ENCODE measurements at places on chromosomes 4 and X.

DNA sequence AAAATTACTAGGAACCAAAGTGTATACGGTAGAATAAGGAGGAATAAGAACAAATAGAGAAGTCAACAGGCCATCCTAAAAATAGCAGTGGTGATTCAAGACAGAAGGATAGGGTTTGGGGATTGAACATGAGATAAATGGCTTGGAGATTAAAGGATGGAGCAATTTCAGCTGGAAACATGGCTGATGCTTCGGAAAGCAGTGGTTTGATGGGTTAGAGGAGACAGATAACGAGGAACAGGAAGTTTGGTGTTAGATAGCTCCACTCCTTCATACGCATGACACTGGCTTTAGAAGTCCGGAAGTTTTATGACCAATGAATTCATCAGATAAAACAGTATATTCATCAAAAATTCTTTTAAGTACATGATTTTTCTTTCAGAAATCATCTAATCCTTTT, 70.8 kb upstream of the GALNTL6 start:
- DNase-seq = no peak

DNA sequence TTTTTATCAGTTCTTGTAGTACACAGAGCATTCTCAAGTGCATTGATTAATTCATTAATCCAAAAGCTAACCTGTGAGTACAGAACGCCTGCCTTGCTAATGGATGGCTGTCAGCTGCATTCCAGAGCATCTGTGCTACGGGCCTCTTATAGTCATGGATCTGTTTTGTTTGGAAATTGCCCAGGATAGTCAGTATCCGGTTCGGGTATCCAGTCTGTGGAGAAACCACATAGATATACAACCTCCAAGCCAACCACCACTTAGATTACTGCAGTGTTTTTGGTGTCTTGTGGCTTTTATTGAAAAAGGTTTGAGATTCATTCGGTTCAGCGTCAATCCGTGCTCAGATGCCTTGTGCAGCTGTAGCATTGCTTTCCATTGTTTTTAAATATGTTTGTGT, 4.0 kb downstream of the LAP3 start:
- no peak for DNase-seq

GRCh38 chrX:11341274-11342201, 48.3 kb downstream of the AMELX start:
- DNase-seq = peak; percentile 89

GRCh38 chr4:86741846-86742245, 107.3 kb downstream of the SLC10A6 start:
- DNase-seq = no peak

DNA sequence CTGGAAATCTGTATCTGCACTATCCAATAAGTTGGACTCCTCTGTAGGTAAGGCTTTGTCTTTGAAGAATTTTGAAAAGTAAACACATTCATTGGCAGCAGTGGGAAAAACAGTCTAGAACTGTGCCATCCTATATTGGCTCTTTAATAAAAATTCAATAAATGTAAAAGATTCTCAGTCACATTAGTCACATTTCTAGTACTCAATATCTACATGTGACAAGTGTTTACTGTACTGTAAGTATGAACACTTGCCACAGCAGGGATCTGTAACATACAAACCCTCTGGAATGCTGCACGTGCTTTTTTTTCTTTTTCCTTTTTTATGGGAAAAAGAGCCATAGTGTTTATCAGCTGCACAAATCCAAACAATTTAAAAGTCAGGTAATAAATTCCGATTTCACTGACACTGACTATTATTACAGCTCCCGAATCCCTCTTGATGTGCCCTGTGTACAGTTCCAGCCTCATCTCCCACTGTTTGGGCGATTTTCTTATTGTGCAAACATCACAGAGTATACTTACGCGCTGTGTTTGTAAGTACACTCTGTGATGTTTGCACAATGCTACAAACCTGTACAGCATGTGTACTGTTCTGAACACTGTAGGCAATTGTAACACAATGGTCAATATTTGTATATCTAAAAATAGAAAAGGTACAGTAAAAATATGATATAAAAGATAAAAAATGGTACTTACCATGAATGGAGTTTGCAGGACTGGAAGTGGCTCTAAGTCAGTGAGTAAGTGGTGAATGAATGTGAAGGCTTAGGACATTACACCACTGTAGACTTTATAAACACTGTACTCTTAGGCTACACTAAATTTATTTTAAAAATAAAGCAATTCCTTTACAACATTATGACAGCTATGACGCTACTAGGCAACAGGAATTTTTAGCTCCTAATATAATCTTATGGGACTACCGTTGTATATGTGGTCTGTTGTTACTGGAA, 8.7 kb downstream of the PYURF start:
- no peak for DNase-seq

GRCh38 chrX:81304563-81304962, 102.7 kb downstream of the SH3BGRL start:
- DNase-seq = no peak

DNA sequence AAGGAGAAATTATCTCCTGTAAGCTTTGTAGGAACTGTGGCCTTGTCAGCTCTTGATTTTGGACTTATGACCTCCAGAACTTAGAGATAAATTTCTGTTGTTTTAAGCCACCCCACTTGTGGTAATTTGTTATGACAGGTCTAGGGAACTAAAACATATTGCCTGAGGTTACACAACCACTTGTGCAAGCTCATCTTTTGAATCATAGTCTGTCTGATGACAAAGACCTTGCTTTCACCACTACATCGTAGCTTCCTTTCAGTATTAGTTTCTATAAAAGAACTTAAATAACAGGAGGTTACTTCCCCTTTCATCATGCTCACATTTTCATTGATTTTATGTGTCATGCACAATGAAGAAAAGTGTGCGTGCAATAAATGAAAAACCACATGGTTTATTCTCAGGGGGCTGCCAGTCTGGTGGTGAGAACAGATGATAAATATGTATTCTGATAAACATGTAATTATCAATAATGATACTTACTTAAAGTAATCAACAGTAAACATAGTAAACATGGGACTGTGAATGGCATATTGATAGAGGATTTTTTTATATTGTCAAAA, 690.0 kb upstream of the HS3ST1 start:
- DNase-seq = no peak

DNA sequence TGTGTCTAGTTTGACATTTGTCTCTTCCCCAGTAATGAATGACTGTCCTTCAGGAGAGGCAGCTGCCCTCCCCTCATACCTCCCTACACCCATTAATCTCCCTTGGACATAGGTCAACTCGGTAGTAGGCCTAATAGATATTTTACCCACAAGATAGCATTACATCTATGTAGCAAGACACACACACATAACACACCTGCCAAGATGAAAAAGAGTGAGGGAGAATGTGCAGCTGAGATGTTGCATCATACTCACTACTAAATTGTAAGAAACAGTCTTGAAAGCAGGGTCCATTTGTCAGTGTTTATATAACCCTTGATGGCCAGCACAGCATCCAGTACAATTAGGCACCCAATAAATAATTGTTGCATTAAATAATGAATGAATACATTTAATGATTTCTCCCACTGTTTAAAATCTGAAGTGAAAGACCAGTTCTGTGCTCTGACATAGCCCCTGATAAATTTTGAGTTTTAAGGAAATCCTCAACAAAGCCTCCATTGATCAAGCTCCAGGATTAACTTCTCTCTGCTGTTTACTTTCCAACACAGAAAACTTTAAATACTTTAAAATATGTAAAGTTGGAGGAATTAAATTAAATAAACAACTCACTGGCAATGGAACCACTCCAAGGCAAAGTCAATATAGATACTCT, 440.8 kb upstream of the RASGEF1B start:
- DNase-seq = no peak

DNA sequence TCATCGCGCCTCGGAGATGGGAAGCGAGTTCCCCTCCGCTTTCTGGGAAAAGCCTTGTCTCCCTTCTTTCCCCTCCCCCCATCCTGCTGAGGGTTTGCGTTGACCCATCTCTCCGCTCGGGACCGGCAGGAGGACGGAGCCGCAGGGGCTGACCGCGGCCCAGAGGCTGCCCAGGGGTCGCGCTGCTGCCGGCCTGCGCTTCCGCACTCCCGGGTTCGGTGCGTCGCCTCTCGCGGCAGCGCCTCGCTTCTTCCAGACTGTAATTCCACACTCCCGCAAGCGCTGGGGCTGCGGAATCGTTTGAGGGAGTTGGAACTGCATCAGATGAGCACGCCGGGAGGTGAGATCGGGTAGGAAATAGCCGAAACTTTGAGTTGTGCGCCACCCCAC, 88.3 kb downstream of the BCOR start:
- no peak for DNase-seq

DNA sequence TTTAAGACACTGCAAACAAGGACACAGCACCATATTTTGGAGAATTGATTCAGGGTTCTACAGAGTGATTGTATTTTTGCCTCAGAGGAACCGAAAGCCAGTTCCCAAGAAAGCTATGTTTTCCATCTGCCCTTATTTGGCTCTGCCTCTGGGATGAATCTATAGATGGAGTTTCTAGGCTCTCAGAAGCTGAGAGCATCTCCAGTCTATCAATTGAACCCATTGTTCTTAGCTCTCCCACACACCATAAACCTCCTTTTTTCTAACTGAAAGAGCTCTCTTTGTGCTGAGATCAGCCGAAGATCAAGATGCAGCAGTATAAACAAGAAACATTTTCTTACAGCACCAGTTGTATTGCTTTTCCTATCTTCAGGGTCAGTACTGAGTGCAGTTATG, 16.9 kb downstream of the PLP1 start:
- DNase-seq = peak; percentile 92

DNA sequence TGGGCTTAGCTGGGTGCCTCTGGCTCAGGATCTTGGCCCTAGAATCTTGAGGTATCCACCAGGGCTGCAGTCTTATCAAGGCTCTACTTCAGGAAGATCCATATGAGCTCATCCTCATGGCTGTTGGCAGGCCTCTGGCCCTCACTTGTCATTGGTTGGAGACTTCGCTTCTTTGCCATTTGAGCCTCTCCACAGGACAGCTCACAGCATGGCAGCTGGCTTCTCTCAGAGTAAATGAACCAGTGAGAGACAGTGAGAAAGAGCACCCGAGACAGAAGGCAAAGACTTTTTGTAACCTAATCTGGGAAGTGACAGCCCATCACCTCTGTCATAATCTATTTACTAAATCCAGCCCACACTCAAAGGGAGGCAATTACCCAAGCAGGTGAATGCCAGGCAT, 236.8 kb downstream of the GPAT3 start:
- no peak for DNase-seq

DNA sequence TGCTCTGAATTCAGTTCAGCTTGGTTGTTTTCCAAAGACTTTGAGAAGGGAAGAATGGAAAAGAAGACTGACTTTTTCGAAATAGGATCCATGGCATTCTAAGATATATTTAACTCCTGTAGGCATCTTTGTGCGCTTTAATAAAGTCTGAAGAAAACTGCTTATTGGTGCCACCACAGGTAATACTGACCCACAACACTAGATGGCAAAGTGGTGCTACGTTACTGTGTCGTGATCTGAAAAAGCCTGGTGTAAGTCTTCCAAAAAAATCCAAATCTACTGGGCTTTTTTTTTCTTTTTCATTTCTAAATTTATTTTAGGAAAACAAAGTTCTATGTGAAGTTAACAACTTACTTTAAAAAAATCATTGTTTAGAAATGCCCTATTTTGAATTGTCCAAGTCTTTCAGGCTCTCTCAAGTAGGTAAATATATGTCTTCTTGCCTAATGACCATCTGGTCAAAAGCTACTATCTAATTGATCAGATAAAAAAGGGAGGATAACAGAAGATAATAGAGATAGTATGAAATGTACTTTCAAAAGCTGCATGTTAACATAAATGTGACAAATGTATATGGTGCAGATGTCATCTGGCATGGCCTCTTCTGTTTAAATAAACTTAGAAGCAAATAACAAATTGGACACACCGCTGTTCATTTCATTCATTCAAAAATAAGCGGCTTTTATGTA, 47.0 kb upstream of the MID1IP1 start:
- peak; percentile 19 for DNase-seq

- DNase-seq = no peak
These were observed 68.6 kb downstream of the RGS12 start for GRCh38 chr4:3361406-3361805.

DNA sequence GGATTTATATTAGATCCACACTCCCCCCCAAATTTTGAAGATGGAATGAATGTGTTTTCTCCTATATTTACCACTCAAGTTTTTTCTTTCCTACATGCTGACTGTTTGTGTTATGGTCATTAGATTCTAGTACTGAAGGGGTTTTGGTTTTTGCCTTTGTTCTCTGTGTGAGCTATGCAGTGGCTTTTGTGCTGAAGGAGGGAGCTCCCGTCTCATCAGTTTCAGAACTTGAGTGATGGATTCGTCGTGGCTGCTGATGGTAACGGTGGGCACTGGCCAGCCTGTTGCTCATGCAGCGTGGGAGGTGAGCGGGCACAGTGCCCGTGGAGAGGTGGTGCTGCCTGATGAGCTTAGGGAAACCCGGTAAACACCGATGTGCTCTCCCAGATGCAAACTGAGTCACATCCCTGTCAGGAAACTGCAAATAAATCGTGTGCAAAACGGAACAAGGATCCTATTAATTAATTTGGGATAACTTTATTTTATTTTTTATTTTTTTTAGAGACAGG, 101.5 kb downstream of the SORBS2 start:
- peak; percentile 63 for DNase-seq

GRCh38 chr4:176156656-176157055, 38.7 kb downstream of the SPATA4 start:
- DNase-seq = no peak

- no peak for DNase-seq
These were observed 589.2 kb upstream of the NR3C2 start for GRCh38 chr4:149031399-149031798.

DNA sequence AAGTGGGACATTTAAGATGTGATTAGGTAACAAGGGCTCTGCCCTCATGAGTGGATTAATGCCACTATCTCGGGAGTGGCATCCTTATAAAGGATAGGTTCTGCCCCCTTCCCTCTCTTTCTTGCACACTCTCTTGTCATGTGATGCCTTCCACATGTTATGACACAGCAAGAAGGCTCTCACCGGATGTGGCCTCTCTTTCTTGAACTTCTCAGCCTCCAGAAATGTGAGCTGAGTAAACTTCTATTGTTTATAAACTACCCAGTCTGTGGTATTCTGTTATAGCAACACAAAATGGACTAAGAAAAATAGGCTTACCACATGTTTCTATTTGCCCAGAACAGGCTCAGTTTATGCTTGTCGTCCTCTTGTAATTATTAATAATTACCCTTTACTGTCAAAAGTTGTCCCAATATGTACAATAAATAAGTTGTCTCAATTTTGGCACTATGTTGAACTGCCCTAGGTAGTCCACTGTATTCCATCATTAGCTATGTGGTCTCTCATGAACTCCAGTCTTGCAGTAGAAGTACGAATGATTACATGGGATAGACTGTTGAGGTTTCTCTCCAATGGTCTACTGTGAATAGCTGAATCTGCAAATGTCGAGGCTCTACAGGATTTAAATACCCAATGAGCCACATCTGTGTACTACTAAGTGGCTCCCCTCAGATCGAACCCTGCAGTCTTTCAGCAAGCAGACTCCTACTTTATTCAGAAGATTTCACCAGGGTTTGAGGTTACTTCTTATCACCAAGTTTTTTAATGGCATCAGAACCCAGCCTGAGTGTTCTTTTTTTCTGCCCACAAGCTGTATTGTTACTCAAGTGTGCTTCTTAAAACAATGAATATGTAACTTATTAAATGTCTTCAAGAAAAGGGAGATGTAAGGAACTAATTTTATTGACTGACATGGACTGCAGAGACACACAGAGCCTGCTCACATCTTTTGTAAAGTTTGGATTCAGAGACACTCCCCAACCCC, 102.0 kb upstream of the LEF1 start:
- peak; percentile 66 for DNase-seq

- DNase-seq = no peak
These were observed 156.6 kb downstream of the GATB start for GRCh38 chr4:151604238-151604637.

- DNase-seq = no peak
These were observed 136.0 kb upstream of the NPY2R start for GRCh38 chr4:155072417-155072816.

- DNase-seq = peak; percentile 24
These were observed 372.6 kb upstream of the TECRL start for GRCh38 chr4:64781737-64782326.
